GM06990 (cell line): ENCODE measurements at places on chromosomes 3 and 15.
A peak's percentile ranks its signal among the peaks of the same experiment; 100 is the strongest.

DNA sequence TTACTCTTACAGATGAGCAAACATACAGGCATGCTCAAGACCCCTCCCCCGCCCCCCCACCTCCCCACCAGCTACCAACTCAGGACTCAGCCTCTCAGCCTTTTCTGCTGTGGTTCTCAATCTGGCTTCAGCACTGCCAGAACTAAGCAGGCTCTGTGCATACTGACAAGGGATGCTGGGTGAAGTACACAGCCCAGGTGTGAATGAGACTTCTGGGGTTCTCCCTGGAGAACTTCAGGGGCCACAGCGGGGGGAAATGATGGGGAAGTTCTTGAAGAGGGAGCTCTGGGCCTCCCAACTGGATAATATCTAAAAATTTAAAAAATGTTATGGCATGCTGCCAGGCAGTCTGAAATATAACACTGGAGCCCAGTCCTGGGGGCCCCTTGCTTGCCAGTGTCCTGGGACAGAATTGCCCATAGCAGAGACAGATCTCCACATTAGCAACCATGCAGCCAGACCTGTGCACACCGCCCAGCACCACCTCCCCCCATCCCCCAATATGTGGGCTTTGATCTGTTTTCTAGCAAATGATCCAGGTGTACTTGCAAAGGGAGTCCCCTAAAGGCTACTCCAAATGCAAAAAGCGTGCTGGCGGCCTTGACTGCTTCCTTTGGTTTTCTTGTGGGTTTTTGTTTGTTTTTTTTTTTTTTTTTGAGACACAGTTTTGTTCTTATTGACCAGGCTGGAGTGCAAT lies 41.4 kb downstream of the PGPEP1L start:
- no peak for DNase-seq

GRCh38 chr3:13711911-13712650 lies 163.2 kb downstream of the FBLN2 start:
- no peak for DNase-seq

- DNase-seq = no peak
Measured at GRCh38 chr15:47669221-47669620, 48.1 kb upstream of the SEMA6D start.

GRCh38 chr15:49621887-49622286 lies 1.0 kb downstream of the DTWD1 start:
- no peak for DNase-seq

DNA sequence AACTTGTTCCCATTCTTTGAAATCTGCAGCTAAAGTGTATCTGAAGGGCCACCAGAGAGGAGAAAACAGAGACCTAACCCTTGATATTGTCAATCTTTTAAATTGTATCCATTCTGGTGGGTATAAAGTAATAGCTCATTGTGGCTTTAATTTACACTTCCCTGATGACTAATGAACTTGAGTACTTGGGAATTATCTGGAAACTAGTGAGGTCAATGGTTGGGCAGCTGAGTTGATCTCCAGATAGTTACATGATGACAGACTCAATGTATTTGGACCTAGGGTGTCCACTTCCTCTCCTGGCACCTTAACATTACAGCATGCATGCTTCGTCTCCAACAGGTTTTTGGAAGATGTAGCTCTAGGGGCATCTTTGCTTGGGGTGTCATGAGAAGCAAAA lies 195.2 kb downstream of the PDCD6IP start:
- DNase-seq = no peak

DNA sequence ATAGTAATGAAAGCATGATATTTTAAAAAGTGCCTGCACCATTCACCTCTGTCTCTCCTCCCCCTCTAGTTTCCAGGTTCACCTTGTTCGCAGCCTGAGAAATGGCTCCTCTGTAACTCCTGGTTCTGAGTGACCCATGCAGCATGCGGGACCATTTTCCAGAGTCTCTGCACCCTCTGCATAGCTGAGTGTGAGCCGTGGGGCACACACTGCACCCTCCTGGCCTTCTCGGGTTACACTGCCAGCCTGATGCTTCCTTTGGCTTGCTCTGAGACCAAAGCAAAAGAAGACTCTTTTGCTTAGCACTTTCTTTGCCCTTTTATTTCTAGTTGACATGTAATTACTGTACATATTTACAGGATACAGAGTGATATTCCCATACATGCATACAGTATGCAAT lies 287.3 kb downstream of the GABRG3 start:
- DNase-seq = no peak

GRCh38 chr3:143099690-143100089 lies 19.9 kb upstream of the CHST2 start:
- DNase-seq = no peak

DNA sequence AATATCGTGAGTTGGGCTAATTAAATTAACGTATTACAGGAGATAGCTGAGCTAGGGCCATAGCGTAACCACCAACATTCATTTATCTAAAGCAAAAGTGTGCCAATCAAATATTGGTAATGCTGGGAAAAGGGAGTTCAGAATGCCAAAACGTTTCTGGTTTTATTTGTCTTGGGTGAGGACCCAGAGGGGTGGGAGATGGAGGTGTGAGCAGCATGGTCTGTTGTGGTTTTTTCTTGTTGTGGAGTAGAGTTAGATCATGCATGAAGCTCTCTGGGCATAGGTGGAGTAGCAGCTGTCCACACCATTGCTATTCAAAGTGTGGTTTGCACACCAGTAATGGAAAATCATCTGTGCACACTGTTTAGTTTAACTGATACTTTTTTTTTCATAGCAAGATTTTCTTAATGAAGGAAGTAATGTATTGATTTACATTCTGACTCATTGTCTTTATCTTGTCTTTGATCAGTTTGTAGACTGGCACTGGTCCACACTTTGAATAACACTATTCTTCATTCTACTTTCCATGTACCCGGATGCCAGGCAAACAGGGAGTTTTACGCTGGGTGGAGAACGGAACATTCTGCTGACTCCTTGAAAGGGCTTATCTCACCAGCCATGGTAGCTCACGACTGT lies 50.8 kb upstream of the CRTC3 start:
- DNase-seq = no peak

DNA sequence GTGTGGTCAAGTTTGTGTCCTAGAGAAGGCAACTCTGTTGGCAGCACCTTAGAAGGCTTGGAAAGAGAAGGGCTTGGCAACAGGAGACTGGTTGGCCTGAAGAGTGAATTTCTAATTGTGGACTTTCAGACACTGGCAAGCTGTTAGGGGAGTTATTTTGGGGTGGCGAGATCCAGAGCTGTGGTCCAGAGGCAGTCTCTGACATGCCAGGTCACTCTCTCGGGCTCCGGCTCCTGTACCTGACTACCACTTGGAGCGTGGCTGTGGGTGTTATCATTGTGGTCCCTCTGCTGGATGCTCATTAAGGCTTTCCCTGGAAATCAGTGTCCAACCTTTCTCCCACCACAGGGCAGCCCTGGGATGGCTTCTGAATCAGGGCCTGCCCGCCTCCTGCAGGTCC lies 209.0 kb downstream of the SLCO3A1 start:
- no peak for DNase-seq

DNA sequence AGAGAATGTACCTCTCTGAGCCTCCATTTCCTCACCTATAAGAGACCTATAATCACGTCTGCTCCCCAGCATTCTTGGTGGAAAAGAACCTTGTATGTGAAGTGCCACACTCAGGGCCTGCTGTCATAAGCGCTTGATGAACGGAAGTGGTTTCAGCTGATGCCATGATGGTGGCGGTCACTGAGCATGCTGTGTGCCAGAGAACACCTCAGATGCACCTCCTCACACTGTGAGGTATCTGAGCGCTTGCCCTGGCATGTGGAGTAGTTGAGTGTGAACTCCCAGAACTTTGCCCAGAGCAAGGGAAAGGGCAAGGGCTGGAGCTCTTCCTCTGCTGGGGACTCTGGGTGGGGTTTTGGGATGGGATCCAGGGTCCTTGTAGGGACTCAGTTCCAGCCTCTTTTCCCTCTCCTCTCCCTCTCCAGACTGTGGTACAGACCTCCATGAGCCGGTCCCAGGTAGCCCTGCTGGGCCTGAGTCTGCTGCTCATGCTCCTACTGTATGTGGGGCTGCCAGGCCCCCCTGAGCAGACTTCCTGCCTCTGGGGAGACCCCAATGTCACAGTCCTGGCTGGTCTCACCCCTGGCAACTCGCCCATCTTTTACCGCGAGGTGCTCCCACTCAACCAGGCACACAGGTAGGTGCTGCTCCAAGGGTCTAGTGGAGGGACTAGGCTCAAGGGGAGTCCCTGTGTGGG lies 2.7 kb downstream of the ABHD14A start:
- DNase-seq = no peak

DNA sequence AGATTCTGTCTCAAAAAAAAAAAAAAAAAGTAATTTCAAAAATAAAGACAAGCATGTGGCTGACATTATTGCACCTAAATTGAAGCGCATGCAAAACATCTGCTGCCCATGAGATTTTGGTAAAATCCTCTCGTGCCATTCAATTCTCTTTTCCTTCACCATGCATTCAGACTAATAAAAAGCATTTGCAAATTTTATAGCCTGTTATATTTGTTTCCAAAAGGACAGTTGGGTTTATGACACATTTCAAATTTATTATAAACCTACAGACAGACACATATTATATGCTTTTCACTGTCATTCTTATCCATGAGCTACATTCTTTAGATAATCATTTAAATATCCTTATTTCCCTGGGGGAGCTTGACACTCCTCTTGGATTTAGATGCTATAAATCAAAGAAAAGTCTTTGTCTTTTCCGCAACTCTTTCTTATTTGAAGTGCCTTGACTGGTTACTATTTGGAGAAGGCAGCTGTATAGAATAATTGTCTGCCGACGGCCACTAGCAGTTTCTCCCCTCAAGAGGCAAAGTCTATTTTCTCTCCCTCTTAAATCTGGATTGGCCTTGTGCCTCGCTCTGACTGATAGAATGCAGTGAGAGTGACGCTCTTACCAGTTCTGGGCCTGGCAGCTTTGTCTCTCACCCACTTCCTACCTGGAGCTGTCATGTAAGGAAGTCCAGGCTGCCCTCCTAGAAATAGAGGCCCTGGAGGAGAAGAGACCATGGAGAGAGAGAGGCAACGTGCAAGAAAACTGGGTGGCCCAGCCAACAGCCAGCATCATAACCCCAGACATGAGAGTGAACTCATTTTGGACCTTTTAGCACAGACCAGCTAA lies 6.8 kb upstream of the LRIG1 start:
- no peak for DNase-seq

- no peak for DNase-seq
Measured at GRCh38 chr3:24428481-24428880, 66.2 kb downstream of the THRB start.

DNA sequence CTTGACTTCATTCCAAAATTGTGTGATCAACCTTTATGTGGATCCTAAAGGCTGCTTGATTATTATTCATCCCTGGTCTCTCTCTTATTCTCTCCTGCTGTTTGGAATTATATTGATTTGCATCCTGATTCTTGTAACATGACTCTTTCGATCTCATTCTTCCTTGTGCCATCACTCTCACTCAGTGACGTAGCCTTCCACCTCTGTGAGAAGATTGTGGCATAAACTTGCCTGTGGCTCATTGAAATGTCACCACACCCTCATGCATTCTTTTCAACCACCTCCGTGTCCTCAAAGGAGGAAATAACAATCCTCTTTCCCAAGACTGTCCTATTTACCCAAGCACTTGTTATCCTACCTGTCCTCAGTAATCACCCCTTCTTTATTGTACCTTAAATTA lies 41.3 kb upstream of the GCNT3 start:
- DNase-seq = no peak

DNA sequence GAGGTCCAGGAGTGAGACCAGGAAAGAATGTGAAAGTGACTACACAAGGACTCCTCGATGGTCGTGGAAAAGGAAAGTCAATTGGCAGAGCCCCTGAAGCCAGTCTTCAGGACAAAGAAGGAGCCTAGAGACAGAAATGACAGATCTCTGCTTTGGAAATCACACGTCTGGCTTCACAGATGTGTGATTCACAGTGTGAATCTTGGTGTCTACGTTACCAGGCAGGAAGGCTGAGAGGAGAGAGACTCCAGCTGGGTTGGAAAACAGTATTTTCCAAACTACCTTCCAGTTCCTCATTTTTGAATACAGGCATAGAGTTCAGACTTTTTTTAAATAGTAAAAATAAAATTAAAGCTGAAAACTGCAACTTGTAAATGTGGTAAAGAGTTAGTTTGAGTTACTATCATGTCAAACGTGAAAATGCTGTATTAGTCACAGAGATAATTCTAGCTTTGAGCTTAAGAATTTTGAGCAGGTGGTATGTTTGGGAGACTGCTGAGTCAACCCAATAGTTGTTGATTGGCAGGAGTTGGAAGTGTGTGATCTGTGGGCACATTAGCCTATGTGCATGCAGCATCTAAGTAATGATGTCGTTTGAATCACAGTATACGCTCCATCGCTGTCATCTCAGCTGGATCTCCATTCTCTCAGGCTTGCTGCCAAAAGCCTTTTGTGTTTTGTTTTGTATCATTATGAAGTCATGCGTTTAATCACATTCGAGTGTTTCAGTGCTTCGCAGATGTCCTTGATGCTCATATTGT lies 6.0 kb downstream of the CCR2 start:
- peak; percentile 37 for DNase-seq

GRCh38 chr3:99366663-99367429 lies 271.5 kb upstream of the COL8A1 start:
- DNase-seq = no peak

DNA sequence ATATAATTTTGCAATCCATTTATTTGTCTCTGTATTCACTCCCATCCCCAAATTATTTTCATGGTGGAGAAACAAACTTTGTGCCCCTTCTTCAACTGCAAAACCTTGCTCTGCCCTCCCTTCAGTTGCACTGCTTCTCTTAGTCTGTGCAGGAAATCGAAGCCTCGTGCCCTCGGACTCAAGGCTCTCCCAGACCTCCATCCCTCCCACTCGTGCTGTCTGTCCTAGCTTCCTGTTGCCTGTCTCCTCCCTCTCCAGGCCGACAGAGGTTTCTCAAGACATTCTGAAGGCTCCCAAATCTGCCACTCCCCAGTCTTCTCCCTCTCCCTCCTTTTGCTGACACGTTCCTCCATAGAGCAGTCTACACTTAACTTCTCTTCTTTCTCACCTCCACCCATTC lies 177.6 kb downstream of the PDZRN3 start:
- DNase-seq = no peak

DNA sequence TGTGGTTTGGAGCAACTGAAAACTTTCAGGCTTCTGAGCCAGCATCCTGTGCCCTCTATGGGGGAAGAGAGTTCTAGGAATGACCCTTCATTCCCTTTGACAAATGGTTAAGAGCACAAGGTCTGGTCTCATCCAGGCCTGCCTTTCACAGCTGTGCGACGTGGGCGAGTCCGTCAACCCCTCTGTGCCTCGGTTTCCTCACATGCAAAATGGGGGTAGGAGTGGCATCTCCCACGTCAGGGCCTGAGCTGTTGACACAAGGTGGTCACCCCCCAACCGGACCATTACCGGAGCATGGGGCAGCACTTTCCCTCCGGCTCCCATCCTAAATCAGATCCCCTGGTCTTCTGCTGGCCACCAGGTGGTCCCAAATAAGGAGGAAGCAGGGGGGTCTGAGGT lies 70.4 kb downstream of the ATP2B2 start:
- no peak for DNase-seq
